ENCODE measurements at places on chromosomes 7 and 10.

- no peak for DNase-seq
Measured at GRCh38 chr7:103929901-103930311, 59.6 kb downstream of the RELN start.

- no peak for DNase-seq
Measured at GRCh38 chr10:122495406-122496340, 34.3 kb downstream of the HTRA1 start.

DNA sequence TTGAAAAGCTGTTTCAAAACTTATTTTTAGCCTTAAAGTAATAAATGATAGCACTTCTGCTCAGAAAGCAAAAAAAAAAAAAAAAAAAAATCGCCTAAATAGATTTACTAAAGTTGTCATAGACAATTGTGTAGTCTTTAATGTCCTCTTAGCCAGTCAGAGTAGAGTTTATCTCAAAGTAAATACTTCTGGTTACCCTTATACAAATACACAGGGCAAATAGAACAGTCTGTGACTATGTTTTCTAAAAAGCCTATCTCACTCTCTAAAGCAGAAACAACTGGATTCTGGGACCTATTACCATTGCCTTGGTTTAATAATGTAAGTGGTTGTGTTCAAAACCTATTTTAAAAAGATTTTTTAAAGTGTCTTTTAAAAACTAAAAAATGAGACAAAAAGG is 156.2 kb upstream of the THSD7A start:
- no peak for DNase-seq

DNA sequence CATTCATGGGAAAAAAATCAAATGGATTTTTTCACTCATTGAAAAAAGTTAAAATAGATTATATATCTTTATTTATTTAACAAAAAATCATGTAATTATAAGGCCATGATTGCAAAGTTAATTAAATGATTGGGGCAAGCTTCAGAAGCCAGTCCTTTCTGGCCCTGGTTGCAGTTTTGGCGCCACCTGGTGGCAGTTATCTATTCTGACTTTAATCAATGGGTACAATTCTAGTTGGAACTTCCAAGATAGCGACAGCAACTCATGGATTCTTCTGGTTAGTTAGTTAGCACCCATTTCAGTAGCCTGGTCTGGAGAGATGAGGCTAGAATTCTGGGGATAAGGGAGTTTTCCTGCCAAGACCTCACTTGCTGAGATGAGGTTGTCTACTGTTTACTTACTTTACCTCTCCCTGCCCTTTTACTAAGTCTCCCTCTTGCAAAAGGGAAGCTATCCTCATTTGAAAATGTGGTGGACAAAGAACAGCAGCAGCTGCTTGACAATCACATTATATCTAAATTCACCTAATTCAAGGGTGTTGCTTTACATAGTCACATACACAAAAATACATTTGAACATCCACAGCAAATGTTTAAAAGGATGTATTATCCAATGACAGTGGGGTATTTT is 42.3 kb downstream of the NOC3L start:
- peak; percentile 68 for DNase-seq

DNA sequence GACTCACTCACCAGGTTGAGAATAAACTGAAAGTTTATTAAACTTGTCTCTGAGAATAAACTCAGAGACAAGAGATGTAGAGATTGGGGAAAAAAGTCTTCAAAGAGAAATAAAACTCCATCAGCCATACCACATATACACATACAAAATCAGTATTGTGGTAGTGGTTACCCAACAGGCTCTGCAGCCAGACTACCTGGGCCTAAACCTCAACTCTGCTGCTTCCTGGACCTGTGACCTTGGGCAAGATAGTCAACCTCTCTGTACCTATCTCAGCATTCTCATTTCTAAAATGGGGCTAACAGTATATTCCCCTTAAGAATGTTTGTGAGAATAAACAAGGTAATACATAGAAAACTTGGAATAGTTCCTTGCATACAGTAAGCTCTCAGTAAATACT is 15.3 kb downstream of the TPK1 start:
- no peak for DNase-seq

- no peak for DNase-seq
Measured at GRCh38 chr10:19310066-19310465, 261.5 kb downstream of the MALRD1 start.

DNA sequence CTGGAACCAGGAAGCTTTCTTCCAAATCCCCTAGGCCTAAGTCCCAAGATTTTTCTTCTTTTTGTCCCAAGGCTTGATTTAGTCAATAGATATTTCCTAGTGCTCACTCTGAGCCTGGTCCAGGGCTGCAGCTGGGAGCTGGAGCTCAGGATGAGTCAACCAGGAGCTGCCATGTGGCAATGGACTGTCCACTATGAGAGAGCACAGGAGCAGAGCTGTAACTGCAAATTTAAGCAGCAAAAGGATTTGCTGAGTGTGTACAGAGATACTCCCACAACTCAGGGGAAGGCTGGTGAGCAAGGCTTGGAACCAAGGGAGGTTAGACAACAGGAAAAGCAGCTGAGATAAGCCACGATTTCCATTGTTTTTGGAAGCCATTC is 92.1 kb upstream of the CXCL12 start:
- DNase-seq = no peak
